Adrenal gland (tissue), 19 donors: ENCODE measurements at places on chromosomes 5 and 9. TPM values are rescaled to one million over a fixed set of nuclear protein-coding genes. Genes with fewer than 3 reads are reported as not detected.

PHF24 gene
- total RNA-seq = 0.14 TPM

RAD50 gene
- 24.4 TPM for total RNA-seq

ZNF883 gene
- 0.81 TPM for total RNA-seq

GAS1 gene
- total RNA-seq = 12.1 TPM

SPINK5 gene
- 0.14 TPM for total RNA-seq

SOHLH1 gene
- total RNA-seq = not detected
